ENCODE measurements at places on chromosomes 16 and 17.

DNA sequence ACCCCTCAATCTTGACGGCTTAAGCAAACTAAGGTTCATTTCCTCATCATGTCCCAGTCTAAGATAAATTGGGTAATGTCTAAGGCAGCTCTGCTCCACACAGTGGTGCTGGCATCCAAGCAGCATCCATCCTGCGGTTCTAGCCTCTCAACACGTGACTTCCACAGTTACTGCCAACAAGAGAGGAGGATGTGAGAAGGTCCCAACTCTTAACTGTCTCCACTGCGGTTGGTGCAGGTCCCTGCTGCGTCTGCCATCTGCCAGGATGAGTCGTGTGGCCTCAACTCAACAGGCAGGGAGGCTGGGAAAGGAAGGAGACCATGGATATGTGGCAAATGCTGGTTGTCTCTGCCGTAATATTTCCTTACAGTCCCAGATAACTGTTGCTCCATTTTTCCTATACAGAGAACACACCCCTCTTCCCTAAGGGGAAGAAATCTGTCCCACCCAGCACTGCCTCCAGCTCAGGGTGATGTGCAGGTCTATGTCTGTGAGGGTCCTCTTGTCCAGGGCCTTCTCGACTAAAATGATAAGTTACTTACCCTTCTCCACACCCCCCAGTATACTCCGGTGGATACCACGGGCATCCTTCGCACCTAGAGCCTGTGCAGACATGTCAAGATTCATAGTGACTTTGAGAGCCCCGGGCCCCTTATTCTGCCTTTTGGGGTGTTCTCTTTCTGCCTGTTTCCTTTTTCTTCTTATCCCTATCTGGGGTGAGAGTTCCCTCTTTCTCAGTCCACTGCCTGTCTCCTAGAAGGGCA lies 64.7 kb downstream of the KCNJ18 start:
- DNase-seq: no peak

DNA sequence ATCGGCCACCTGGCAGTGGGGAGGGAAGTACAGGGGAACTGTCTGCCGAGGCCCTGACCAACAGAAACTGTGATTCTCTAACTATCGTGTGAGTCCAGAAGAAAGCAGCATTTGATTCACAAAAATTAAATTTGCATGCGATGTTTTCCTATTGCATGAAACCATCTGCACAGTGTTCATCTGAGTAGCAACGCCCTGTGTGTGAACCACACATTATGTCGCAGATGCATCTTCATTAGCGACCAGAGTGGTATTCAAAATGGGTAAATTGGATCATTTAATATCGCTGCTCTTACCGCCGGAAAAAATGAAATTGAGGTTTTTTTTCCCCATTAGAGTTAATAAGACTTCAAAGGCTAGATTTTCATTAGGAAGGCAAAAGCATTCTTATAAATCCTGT lies 260.6 kb downstream of the ABCC12 start:
- DNase-seq: peak; percentile 86

DNA sequence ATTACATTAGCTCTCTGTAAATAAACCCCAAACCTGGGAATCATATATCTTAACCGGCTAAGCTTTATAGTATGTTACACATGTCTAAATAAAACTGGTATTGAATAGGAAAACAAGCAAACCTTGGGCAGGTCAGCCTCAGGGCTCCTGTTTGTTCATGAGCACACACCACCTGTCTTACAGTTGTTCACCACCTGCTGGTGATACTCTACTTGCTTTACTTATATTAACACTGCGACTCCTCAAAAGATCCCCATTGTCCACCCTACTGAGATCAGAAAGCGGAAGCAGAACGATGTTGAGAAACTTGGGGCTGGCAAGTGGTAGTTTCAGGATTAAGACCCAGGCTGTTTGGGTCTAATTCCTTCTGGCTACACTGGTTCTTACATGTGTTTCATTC lies 16.4 kb downstream of the CDH13 start:
- no peak for DNase-seq

- no peak for DNase-seq
Measured at GRCh38 chr16:89436366-89436765, 54.0 kb downstream of the ANKRD11 start.

DNA sequence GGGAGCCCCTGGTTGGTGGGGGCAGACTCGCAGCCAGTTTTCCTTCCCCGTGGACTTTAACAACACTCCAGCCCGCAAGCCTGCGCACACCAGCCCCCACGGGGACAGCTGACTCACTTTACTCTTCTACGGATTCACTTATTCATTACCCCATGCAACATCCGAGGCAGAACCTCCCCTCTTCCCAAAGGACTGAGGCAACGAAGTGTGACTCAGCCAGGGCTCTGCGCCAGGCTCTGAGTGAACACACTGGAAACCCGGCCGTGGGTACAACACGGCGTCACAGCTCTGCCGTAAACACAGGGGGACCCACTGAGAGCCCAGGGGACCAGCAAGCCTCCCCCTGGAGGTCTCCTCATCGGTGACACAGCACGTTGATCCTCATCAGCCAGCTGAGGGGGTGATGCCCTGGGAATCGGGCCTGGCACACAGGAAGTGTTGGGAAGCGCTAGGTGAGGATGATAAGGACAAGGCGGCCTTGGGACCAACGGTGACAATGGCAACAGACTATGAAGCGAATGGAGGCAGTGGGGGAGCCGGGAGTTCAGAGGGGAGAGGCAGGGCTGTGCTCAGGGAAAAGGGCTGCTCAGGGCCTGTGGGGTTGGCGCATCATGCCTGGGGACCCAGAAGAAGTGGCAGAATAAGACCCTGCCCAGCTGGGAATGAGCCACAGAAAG lies 14.6 kb downstream of the COTL1 start:
- DNase-seq: no peak

DNA sequence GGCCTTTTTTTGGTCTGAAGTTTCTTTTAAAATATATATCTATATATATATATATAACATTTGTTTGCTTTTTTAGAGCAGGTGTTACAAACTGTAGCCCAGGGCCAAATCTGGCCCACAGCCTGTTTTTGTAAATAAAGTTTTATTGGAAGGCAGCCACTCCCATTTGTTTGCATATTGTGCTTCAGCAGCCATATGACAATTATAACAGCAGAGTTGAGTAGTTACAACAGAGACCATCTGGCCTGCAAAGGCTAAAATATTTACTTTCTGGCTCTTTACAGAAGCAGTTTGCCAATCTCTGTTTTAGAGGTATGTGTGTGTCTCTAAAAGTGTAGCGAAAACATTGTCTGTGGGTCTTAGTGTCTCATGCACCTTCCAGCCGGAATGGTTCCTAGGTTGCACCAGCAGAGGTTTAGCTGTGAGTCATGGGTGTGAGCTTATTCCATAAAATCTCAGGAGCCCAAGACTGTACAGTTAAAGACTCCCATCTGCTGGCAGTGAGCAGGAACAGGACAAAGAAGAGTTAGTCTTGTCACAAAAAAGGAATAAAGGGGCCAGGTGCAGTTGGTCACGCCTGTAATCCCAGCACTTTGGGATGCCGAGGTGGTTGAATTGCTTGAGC lies 23.8 kb downstream of the LCMT1 start:
- DNase-seq: no peak

All from spinal cord (tissue), 10 donors.